Aorta (tissue), 5 donors: ENCODE measurements at places on chromosomes 1 and 21.

DNA sequence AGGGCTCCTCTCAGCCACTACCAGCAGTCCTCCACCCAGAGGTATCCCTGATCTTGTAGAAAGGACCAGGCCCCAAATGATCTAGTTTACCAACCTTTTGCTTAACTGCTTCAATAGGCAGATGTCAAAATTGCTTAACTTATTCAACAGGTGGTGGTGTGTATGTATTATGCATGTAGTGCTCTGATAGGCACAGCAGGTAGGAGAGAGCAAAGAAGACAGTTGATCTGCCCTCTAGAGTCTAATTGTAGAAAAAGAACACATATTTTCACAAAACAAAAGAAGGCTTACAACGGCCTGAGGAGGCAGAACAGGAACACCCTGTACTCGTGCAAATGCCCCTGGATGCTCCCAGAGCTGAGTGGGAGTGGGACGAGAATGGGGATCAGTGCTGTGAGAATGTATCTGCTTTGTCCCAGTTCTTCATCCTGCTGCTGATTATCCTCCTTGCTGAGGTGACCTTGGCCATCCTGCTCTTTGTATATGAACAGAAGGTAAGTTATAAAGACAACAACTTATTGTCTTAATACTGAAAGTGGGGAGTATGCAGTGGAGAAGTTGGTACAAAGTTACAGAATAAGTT is 21.1 kb downstream of the CD53 start:
- DNase-seq, result no peak

- no peak for DNase-seq
Measured at GRCh38 chr1:229204921-229205777, 65.8 kb upstream of the RAB4A start.

GRCh38 chr1:210222340-210223006 is 10.1 kb upstream of the SERTAD4 start:
- no peak for DNase-seq

- no peak for DNase-seq
Measured at GRCh38 chr1:185565302-185565701, 168.9 kb upstream of the HMCN1 start.

- no peak for DNase-seq
Measured at GRCh38 chr21:25967901-25968438, 202.6 kb downstream of the APP start.

GRCh38 chr21:31895077-31895835 is 22.4 kb downstream of the HUNK start:
- DNase-seq, result no peak

GRCh38 chr1:203519896-203520295 is 25.9 kb downstream of the OPTC start:
- no peak for DNase-seq

DNA sequence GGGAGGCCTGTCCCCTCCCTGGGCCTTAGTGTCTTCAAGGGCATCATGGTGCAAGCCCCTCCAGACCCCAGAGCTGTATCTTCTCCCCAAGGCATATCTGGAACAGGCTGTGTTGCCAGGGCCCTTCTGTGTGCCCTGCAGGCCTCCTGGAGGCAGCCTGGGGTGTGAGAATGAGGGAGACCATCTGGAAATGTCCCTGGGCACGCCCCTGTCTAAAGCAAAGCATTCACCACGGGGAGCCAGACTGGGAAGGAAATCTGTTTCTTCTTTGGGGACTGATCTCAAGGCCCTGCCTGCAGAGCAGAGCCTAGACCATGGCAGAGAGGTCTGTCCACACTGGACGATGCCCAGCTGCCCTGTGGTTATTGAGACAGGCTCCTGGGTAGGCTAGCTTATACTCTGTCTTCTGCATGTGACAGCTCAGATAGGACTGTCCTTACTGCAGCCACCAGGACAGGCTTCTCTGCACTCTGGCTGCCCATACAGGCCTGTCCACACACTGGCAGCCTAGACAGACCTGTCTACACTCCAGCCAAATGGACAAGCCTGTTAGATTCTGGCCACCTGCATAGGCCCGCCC is 24.6 kb downstream of the PODN start:
- no peak for DNase-seq

- no peak for DNase-seq
Measured at GRCh38 chr1:25517476-25518394, 25.7 kb upstream of the LDLRAP1 start.

GRCh38 chr1:173127369-173128307 is 76.9 kb upstream of the TNFSF18 start:
- DNase-seq, result no peak

DNA sequence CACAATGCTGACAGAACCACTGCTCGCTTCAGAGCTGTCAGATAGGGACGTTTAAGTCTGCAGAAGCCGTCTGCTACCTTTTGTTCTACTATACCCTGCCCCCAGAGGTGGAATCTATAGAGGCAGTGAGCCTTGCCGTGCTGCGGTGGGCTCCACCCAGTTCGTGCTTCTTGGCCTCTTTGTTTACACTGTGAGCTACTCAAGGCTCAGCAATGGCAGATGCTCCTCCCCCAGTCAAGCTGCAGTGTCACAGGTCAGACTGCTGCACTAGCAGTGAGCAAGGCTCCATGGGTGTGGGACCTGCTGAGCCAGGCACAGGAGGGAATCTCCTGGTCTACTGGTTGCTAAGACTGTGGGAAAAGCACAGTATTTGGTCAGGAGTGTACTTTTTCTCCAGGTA is 47.1 kb downstream of the LEPR start:
- DNase-seq, result no peak

- DNase-seq, result no peak
Measured at GRCh38 chr1:53938136-53938830, 7.2 kb downstream of the IFT25 start.
